ENCODE measurements at places on chromosomes 7 and 10.
A peak's percentile ranks its signal among the peaks of the same experiment; 100 is the strongest.

- no peak for DNase-seq
These were observed 16.9 kb upstream of the ZNF777 start for GRCh38 chr7:149477494-149478443.

- peak; percentile 91 for DNase-seq
These were observed 40.0 kb upstream of the SORBS1 start for GRCh38 chr10:95601116-95601719.

- peak; percentile 53 for DNase-seq
These were observed 145.2 kb downstream of the ARID5B start for GRCh38 chr10:62046522-62047227.

DNA sequence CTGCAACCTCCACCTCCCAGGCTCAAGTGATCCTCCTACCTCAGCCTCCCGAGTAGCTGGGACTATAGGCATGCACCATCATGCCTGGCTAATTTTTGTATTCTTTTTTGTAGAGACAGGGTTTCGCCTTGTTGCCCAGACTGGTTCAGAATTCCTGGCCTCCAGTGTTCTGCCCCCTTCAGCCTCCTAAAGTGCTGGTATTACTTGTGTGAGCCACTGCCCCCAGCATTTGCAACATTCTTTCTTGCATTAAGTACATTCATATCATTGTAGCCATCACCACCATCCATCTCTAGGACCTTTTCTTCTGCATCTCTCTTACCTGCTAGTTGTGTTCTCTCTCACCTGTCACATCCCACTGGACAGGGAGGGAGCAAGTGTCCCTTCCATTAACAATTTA lies 35.5 kb upstream of the HYAL4 start:
- DNase-seq: no peak

DNA sequence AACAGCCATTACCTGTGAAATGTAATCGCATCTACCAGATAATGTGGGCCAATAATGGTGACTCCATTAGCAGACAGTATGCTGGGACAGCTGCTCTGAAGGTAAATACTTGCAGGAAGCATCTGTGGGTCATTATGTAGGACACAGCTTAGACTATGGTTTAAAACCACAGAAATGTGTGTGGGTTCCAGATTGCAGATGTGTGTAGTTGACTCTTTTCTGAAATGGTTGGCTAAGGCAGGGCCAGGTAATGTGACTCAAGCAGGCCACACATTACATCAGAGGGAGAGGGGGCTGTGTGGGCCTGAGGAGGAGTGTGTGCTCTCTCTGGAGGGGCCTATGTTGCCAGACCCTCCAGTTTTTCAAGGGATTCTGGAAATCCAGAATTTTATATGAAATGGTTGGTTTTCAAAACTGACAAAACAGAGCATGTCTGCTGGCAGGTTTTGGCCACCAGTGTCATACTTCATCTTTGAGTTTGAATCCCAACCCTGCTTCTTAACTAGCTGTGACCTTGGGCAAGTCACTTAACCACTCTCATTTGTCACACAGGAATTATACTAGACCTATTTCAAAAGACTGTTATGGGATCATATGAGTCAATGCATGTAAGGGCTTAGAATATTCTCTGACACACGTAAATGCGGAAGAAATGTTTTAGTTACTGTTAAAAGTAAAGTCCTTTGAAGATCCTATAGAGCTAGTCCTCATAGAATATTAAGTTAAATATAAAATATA lies 64.5 kb downstream of the MCMBP start:
- peak; percentile 52 for DNase-seq

DNA sequence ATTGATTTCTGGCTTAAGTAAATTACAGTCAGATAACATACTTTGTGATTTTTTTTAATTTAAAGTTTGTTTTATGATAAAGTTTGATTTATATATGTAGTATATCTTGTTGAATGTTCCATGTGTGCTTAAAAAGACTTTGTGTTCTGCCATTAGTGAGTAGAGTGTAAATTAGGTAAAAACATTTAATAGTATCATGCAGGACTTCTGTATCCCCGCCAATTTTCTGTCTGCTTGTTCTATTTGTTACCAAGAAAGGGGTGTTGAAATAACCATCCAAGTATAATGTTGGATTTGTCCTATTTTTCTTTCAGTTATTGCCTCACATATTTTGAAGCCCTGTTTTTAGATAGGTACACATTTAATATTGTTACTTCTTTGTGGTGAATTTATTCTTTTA lies 172.1 kb downstream of the CAMK1D start:
- no peak for DNase-seq

- no peak for DNase-seq
These were observed 1.3 kb downstream of the CLIP2 start for GRCh38 chr7:74290553-74290950.

- peak; percentile 83 for DNase-seq
These were observed 337.5 kb downstream of the RPS24 start for GRCh38 chr10:78371136-78371535.

- no peak for DNase-seq
These were observed 20.5 kb downstream of the OTUD1 start for GRCh38 chr10:23459308-23459939.

DNA sequence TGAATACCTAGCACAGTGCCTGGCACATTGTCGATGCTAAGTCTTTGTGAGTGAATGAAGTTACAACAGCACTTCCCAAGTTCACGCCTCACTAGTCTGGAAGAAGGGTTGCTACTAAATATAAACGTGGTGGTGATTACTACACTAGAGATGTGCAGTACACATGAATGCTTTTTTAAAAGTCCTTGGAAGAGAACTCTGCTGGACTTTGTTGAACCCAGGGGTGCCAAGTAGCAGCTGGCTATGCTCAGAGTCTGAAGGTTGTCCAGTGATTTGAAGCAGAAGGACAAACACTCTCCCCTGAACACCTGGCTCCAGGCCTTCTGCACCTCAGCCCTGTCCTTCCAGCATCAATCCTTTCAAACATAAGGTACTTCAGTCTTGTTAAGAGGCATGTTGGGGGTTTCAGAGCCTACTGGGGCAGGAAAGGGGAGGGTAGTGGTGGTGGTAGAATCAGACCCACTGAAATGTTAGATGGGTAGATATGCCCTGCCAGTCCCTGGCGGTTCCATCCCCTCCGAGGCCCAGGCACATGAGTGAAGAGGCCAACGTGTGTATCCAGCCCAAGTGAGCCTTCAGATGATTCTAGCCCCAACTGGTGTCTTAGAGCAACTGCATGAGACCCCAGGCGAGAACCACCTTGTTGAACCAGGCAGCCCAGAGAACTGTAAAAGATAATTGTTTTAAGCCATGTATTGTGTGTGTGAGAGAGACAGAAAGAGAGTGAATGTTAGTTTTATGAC lies 94.4 kb downstream of the TAX1BP1 start:
- DNase-seq: no peak

DNA sequence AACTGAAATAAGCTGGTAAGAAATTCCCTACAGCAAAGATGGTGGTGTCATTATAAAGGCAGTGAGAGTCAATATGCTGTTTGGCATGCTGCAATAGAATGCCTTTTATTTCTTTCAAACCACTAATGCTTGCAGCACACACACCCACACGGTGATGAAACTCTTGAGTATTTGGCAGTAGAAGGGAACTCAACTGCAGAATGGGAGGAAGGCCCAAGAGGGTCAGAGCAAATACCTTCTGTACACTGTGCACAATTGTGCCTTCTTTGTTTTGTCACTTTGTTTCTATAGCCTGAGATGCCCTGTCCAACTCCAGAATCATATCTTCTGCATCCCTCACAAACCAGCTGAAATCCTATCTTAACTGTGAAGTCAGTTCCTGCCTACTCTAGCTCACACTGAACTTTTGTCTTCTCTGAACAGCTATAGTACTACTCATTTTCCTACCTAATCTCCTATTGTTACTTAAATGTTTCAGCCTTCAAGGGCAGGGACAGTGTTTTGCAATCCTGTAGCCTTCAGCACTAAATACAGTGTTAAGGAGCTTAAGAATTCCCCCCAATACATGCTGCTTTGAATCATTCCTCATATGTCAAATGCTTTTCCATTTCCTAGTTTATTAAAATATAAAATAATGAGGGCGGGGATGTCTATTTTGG lies 22.2 kb downstream of the MMS19 start:
- DNase-seq: no peak

DNA sequence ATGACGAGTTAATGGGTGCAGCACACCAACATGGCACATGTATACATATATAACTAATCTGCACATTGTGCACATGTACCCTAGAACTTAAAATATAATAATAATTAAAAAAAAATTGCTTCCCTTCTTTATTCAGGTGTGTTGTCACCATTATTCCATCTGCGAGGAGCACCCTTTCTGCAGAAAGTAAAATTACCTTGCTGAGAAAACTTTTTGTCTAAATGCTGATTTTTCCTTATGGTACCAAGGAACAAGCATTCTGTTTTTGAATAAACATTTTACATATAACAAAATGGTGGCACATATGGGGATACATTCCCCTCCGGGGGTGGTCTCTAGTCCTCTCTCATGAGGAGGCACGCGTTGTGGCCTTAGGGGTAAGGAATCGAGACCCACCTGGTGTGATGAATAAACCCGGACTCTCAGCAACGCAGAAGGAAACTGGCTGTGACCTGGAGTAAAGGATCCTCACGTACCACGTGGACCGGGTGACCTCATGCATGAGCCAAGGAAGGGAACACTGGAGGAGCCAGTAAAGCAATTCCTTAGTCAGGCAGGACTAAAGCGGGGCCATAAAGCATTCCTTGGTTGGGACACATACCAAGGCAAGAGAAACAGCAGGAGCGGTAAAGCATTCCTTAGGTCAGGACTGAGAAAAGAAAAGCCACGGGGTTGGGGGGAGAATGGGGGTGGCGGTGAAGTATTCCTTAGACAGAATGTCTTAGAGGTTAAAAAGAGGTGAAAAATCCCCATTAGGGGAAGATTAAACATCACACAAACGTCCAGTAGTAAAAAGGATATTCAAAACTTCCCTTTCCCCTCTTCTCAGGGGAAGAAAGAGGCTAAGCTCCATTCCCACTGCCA lies 20.8 kb upstream of the OPTN start:
- DNase-seq: no peak

- no peak for DNase-seq
These were observed 389.0 kb upstream of the SORCS1 start for GRCh38 chr10:107553470-107553869.

DNA sequence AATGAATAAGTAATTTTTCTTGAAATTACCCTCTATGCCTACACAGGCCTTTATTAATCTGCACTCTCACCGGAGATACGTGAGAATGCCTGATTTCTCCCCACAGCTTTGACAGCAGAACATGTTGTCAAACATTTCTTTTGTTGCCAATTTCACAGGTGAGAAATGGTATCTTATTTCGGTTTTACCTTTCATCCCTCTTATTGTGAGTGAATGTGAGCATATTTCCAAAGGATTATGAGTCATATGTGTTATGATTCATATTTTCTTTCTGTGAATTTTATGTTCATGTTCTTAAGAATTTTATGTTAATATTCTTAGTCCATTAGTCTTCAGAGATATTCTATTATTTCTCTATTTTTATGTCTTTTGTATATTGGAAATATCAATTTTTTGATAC lies 965.1 kb downstream of the CCSER2 start:
- DNase-seq: no peak

DNA sequence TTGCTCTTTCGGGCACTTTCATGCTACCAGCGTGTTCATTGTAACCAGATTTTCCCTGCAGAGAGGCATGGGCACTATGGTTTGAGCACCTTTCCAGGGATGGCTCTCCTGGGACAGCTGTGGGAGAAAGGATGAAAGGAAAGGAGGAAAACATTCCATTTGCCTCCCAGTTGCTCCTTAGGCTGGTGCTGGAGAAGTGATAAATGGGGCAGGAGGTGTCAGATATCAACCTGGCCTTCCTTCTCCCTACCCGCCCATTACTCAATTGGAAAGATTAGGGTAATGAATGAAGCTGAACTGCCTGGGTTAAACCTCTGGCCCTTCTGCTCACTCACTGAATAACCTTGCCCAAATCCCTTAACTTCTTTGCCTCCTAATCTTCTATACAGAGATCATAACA lies 228.4 kb downstream of the PLXNA4 start:
- peak; percentile 78 for DNase-seq

GRCh38 chr7:37145682-37146081 lies 303.0 kb downstream of the ELMO1 start:
- no peak for DNase-seq

DNA sequence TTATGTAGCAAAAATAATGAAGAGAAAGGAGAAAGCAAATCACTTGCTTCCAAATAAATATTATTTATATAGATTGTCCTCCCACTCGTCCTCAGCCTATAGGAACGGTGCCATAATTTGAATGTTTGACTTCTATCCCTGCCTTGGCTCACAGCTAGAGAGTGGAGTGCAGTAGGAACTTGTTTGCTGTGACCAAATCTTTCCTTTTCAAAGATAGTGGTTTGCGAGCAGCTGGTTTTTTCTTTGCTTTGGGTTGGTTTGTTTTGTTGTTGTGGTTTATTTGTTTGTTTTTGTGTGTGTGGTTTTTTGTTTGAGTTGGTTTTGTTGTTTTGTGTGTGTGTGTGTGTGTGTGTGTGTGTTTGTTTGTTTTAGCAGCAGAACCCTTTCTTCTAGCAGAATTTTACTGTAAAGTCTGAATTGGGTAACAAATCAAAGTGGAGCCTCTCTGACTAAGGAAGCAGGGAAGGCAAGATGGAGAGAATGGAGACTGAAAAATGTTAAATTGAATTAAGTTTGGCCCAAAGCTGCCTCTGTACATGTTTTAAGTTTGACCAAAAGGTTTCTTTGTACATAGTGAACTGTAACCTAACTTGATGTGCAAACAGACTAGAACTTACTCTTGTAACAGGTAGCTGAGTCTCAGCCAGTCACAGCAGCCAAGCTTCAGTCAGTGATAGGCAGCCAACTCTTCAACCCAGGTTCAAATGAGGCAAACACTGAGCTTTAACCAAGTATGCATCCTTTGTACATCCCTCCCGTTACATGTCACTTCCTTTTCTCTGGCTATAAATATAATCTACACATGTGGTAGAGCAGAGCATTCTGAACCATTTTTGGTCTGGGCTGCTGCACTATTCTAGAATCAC lies 149.5 kb upstream of the LRGUK start:
- DNase-seq: no peak

GRCh38 chr7:67724435-67724834 lies 727.8 kb downstream of the TYW1 start:
- DNase-seq: peak; percentile 5

- DNase-seq: peak; percentile 76
These were observed 7.0 kb upstream of the EVX1 start for GRCh38 chr7:27235387-27236311.

DNA sequence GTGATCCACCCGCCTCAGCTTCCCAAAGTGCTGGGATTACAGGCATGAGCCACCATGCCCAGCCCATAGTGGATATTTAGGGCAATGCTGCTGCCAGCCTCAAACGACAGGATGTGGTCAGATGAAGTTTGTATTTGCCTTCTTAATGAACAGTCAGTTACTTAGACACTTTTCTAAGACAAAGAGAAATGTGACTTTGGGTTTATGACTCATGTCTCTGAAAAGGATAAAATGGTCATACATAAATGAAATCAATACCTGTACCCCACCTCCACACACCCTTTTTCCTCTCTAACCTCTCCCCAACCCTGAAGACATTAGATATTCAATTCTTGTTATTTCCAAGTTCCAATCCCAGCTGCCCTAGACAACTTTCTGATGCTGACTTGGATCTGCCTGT lies 109.3 kb upstream of the INSIG1 start:
- no peak for DNase-seq
